ENCODE measurements at places on chromosomes 16 and 17. TPM values are rescaled to one million over a fixed set of nuclear protein-coding genes. Genes with fewer than 3 reads are reported as not detected.

DNA sequence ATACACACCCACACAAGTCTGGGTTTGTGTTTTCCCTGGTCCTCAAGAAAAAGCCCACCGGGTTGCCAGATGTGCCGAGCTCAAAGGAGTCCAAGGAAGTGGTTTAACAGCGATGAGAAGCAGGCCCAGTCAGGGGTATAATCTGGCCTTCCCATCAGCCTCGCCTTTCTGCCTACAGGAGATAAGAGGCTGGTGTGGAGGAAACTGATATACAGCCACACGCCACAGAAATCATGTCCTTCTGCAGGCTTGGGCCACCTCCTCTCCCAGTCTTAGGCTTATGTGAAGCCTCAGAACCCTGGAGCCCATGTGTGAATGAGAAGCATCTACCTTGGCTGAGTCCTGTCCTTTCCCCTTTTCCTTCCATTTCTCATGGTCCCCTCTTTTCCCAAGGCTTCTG is 43.6 kb upstream of the MMP2 start:
- no peak overlapping the region for H3K27ac ChIP-seq
- DNase-seq: no peak
- H3K36me3 ChIP-seq: no peaks in the 10 kb centered on the region
- H3K4me3 ChIP-seq: no peak overlapping the region

DNA sequence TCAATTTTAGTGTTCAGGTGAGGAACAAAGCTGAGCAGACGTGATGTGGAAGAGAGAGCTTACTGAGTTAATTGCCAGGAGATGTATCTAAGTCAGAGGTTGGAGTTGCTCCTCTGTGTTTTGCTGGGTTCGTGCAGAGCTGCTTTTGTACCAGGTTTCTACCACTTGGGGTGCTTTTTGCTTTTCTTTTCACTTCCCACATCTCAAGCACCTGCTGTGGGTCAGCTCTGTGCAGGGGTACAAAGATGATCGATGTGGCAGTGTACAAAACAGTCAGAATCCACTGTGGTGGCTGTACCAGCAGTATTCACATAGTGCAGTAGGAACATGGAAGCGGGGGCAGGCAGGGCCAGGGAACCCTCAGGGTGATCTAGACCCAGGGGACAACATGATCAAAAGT is 14.8 kb downstream of the UNK start:
- H3K4me3 ChIP-seq: no peak overlapping the region
- H3K36me3 ChIP-seq: peaks cover 19% of the 10 kb centered on the region
- no peaks in the 10 kb centered on the region for H3K4me1 ChIP-seq
- no peak for DNase-seq
- H3K27ac ChIP-seq: no peak overlapping the region
- no peaks in the 10 kb centered on the region for H3K27me3 ChIP-seq

DNA sequence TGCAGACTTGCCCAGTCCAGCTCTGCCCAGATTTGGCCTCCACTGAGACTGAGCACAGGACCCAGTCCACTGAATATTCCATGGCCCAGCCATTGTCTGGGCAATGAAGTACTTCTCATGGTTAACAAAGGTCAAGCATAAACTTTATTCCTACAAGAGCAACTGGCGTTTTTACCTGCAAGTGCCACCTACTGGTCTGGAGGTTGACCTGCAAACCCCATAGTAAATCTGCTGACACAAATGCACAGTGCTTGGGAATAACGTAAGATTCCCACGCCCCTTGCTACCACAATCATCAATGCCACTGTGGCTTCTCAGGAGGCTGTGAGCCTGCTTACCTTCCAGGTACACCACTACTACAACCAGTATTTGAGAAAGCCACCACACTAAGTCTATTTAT is 170.2 kb downstream of the CEP112 start:
- no peak overlapping the region for H3K27ac ChIP-seq
- no peaks in the 10 kb centered on the region for H3K4me1 ChIP-seq
- no peaks in the 10 kb centered on the region for H3K36me3 ChIP-seq
- DNase-seq: no peak
- no peak overlapping the region for H3K4me3 ChIP-seq

GRCh38 chr16:89064606-89065457 is 28.8 kb upstream of the ACSF3 start:
- H3K36me3 ChIP-seq: no peaks in the 10 kb centered on the region
- H3K4me1 ChIP-seq: no peaks in the 10 kb centered on the region
- no peaks in the 10 kb centered on the region for H3K27me3 ChIP-seq
- DNase-seq: no peak
- H3K4me3 ChIP-seq: no peak overlapping the region

DNA sequence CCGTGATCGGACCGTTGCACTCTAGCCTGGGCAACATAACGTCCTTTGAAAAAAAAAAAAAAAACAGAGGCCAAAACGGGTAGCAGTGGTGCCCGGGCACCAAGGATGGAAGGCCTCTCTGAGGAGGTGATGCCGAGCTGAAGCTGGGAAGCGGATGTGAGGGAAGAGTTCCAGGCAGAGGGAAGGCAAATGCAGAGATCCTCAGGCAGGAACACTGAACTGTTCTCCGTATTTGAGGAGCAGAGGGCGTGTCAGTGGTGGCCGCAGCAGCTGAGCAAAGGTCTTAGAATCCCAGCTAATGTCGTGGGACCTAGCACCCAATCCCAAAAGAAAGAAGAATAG is 656 bp upstream of the KCTD13 start:
- peak; percentile 49 for DNase-seq
- H3K36me3 ChIP-seq: no peaks in the 10 kb centered on the region
- H3K27me3 ChIP-seq: no peaks in the 10 kb centered on the region
- no peaks in the 10 kb centered on the region for H3K4me1 ChIP-seq
- peak overlapping the region; percentile 86 for H3K27ac ChIP-seq
- H3K4me3 ChIP-seq: peak overlapping the region; percentile 89

SRL gene
- 0.08 TPM for total RNA-seq

CFAP52 gene
- not detected for total RNA-seq

KRTAP9-2 gene
- total RNA-seq: not detected
